ENCODE measurements at places on chromosomes 6 and 20. TPM values are rescaled to one million over a fixed set of nuclear protein-coding genes. Genes with fewer than 3 reads are reported as not detected.

Gene UNC5CL
- 0.25 TPM for total RNA-seq

Gene NOTCH4
- 0.43 TPM for total RNA-seq

Gene KLHDC3
- total RNA-seq: 95.0 TPM

Gene UCKL1
- total RNA-seq: 16.1 TPM

Gene RBM38
- total RNA-seq: 12.3 TPM

Gene CLPSL2
- not detected for total RNA-seq

Gene ZNF831
- not detected for total RNA-seq

Gene CCNC
- 77.1 TPM for total RNA-seq

Gene IL17F
- total RNA-seq: not detected

Gene SGK2
- total RNA-seq: 0.23 TPM

Gene REV3L
- 8.4 TPM for total RNA-seq

Gene C4A
- total RNA-seq: 8.5 TPM

Gene STAU1
- 47.4 TPM for total RNA-seq

Gene PLEKHG1
- 6.3 TPM for total RNA-seq

Gene MEP1A
- 0.08 TPM for total RNA-seq

Gene RNF217
- total RNA-seq: 7.0 TPM

Gene CRIP3
- total RNA-seq: not detected

Gene SUMO4
- total RNA-seq: not detected

Gene NOX3
- total RNA-seq: not detected

Gene C6orf163
- 0.12 TPM for total RNA-seq

Gene TBXT
- not detected for total RNA-seq

Gene DNAJC5
- 21.0 TPM for total RNA-seq

Gene GPR6
- total RNA-seq: not detected
